Stimulated activated CD4-positive, alpha-beta T cell treated with anti-CD3 and anti-CD28 coated beads, Interleukin-1b, Interleukin-23, amount 100 ng/mL, for 4 hours (primary cell): ENCODE measurements at places on chromosomes 5 and 9.

DNA sequence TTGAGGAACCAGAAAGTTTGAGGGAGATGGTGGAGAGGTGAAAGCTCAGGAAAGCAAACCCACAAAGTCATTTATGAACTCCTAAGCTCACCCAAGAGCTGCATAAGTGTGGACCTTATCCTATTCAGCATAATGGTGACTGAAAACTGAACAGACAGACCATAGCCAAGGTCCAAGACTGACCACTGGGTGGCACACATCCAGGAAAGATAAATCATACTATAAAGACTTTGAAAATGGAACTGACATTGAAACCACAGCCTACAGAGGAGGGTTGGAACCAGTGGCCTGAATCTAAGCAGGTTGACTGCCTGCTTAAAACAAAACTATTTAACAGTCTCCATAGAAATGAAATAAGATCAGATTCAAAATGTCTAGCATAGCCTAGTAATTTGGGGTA lies 121.0 kb upstream of the RGS7BP start:
- no peak for DNase-seq

DNA sequence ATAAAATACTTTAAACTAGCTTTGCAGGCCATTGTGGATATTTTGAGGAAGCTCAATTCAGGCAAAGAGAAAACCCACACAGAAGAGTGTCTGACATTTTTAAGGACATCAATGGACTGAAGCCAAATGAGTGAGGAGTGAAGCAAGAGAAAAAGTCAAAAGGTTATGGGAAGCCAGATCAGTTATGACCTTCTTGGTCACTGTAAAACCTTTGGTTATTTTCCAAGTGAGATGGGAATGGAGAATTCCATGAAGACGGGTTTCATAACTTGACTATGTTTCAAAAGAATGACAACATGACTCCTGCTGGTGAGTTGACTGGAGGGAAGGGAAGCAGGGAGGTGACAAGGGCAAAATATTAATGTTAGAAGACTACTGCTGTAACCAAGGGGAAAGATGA lies 585.2 kb downstream of the EFNA5 start:
- DNase-seq, result no peak

DNA sequence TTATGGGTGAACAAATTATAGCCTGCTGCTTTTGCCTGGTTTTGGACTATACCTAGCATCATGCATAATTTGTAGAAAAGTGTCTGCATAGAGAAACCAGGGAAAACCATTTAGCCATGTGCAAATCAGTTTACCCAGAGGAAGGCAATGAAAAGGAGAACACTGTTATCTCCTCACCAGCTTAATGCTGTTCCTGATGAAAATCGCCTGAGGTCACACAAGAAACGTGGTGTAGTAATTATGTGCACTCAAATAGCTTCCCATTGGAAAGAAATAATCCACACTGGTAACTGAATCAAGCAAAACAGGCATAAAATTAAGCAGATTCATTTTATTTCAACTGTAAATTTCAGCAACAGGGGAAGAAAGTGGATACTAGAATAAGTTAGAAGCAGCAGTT lies 51.7 kb upstream of the FAM240B start:
- no peak for DNase-seq

DNA sequence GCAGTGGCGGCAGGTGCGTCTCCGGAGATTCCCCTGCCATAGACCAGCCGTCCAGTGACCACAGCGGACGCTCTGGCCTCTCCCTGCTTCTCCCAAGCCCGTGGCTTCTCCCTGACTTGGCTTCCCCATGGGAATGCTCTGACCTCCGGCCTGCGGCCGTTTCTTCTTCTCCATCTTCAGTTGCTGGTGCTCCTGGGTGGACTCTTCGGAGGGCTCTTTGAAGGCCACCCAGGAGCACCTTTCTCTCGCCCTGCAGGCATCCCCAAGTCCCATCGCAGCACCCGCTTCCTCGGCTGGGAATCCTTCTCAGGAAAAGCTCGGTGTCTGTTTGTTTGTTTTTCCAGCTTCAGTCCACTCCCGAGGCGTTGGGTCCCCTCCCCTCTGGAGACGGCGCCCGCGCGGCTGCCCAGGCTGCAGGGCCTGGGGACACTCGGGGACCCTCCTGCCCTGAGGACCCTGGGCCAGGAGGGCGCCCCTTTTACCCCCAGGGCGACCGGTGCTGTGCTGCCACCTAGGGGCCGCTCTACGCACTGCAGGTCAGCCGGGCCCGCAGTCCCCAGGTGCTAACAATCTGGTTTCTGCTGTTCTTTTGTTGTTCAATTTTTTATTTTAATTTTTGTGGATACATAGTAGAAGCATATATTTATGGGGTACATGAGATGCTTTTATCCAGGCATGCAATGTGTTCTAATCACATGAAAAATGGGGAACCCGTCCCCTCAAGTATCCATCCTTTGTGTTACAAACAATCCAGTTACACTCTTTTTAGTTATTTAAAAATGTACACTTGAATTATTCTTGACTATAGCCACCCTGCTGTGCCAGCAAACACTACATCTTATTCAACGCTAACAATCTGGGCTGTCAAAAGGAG lies 197.9 kb upstream of the ADAMTS16 start:
- no peak for DNase-seq

DNA sequence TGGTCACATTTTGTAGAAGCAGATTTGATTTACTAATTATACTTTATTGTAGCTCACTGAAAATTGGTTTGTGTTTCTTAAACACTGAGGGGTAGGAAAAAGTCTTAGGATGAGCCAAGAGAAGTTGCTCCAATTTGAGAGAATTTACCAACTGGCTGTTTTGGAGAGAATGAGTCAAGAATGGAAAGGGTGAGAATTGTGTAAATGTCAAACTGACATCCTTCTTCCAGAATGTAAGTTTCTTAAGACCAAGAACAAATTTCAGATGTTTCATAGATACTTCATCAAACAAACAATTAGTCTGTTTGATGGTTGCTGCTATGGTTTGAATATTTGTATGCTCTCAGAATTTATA lies 106.2 kb upstream of the TXNDC8 start:
- DNase-seq, result no peak

GRCh38 chr5:56319526-56320181 lies 86.5 kb upstream of the ANKRD55 start:
- no peak for DNase-seq

GRCh38 chr9:31323726-31324444 lies 1060.6 kb upstream of the ACO1 start:
- no peak for DNase-seq

DNA sequence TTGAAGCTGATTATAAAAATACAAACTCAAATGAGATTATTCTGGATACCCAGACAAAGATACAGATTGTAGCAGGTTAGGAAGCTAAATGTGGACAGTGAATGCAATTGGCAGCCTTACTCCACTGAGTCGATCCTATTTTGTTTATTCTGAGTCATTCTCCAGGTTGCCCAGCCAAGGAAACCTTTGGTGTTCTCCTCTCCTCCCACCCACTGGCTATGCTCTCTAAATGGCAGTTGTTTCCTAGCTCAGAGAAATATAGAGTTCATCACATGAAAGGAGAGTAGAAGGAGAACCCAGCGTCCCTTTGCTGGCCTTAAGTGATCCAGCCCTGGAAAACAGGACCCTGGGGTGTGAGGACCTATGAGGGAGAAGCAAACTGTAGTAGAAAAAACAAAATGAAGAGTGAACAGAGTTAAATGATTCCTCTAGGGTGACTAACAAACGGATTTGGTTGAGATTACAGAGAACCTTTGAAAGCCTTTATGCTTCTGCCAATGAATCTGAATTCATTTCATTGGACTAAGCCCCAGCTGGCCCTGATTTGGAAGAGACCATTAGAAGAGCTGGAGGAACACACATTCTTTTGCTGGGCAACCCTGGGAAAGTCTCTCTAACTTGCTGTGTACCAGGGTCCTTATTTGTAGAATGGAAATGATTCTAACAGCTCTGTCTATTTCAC lies 95.1 kb downstream of the BRINP1 start:
- DNase-seq, result no peak

- no peak for DNase-seq
These were observed 76.2 kb downstream of the TSPAN17 start for GRCh38 chr5:176723440-176723839.
